Fibroblast of skin of scalp (primary cell): ENCODE measurements at places on chromosomes 6 and 20.

GRCh38 chr20:1809611-1810510, 85.3 kb upstream of the SIRPA start:
- DNase-seq, result peak; percentile 78

DNA sequence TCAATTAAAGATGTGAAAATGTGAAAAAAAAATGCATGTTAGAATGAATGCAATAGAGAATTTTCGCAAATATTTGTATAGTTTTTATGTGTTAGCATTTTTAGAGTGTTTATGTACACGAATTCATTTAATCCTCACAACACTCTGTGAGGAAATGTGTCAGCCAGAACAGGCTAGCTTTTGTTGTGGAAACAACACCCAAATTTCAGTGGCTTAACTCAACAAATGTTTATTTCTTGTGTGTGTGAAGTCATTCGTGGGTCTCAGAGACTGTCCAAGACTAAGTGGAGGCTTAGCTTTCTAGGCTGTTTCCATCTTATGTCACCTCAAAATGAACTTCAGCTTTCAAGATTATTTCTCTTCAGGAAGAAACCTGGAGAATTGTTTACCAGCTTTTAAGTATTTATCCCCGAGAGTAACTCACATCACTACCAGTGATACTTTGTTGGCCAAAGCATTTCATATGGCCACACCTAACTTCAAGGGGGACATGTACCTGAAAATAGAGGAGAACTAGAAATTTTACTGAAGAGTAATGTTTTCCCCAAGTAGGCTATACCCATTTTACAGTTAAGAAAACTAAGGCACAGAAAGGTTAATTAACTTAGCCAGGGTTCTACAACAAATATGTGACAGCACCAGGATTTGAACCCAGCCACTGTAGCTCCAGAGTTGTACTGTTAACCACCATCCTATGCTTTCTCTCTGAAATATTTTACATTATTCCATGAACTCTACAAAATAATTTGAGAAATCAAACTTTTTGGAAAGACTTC, 306.1 kb downstream of the QKI start:
- DNase-seq, result no peak

GRCh38 chr6:19024737-19025136, 637.6 kb downstream of the RNF144B start:
- DNase-seq, result peak; percentile 74

- no peak for DNase-seq
Observed at GRCh38 chr20:61994546-61994945, 71.1 kb downstream of the TAF4 start.
